ENCODE measurements at places on chromosomes 1 and 21. TPM values are rescaled to one million over a fixed set of nuclear protein-coding genes. Genes with fewer than 3 reads are reported as not detected.

GRCh38 chr21:45926281-45926680, 55.3 kb upstream of the COL6A1 start:
- DNase-seq, result no peak

DNA sequence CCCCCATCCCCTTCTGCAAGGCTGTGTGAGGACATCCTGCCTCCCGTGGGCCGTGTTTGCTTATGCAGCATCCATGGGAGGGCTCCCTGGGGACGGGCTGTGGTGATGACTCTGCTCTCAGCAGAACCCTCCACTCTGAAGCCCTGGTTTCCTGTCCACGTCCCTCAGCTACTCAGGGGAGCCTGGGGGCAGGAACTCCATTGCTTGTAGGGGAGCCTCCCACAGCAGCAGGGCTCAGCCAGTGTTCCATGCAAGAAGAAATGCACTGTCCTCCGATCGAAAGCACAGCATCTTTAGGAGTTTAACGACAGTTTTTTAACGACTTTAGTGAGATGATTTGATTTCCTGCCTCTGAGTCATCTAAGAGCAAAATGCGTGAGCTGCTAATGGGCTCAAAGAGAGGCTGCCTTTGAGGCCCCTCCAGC, 8.3 kb upstream of the KCNAB2 start:
- no peak for DNase-seq

Gene MYOC
- 7.6 TPM for polyA plus RNA-seq

GRCh38 chr1:11518016-11518701, 39.2 kb downstream of the DISP3 start:
- no peak for DNase-seq

Gene LRRC52
- not detected for polyA plus RNA-seq

DNA sequence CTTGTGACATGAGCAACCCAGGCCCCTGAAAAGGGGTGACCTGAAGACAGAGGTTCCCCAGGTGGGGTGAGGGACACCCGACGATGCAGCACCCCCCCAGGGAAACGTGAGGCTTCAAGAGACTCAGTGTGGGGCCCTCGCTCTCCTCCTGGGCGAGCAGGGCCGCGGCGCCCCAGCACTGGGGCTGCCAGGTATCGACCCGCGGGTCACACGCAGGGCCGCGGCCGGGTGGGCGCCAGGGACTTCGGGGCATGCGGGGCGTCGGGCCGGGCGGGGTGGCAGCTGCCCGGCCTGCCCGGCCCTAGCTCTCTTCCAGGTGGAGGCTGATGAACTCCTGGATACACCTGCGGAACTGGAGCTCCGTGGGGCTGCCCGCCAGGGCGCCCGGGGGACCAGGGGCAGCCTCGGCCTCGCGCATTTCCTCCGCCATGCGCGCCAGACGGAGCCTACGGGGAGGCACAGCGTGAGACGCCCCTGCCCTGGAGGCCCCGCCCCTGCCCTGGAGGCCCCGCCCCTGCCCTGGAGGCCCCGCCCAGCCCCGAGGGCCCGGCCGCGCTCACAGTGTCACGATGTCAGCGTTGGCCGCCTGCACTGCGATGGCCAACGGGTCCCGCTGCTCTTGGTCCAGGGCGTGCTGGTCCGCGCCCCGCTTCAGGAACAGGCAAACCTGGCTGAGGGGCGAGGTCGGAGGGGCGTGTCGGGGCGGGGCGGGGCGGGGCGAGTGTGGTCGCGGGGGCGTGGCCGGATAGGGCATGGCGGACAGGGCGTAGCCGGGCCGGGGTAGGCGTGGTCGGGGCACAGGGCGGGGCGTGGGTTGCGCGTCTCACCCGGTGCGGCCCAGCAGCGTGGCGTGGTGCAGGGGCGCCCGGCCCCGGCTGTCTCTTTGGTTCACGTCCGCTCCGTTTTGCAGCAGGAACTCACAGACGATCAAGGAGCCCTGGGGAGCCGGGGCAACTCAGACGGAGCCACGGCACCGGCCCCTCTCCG, 13.3 kb downstream of the SCNN1D start:
- DNase-seq, result no peak

Gene LRRC71
- polyA plus RNA-seq, result 0.81 TPM

GRCh38 chr1:14474856-14475255, 123.6 kb upstream of the KAZN start:
- DNase-seq, result no peak

Gene TMEM61
- not detected for polyA plus RNA-seq

Gene SPRR1B
- not detected for polyA plus RNA-seq

GRCh38 chr1:73033640-73034039, 751.3 kb upstream of the NEGR1 start:
- DNase-seq, result no peak

Gene GPR37L1
- polyA plus RNA-seq, result 0.06 TPM

- DNase-seq, result no peak
Observed at GRCh38 chr1:150875197-150876118, 941 bp downstream of the ARNT start.

Gene TTC22
- polyA plus RNA-seq, result 3.7 TPM

Gene PCNT
- 31.9 TPM for polyA plus RNA-seq

DNA sequence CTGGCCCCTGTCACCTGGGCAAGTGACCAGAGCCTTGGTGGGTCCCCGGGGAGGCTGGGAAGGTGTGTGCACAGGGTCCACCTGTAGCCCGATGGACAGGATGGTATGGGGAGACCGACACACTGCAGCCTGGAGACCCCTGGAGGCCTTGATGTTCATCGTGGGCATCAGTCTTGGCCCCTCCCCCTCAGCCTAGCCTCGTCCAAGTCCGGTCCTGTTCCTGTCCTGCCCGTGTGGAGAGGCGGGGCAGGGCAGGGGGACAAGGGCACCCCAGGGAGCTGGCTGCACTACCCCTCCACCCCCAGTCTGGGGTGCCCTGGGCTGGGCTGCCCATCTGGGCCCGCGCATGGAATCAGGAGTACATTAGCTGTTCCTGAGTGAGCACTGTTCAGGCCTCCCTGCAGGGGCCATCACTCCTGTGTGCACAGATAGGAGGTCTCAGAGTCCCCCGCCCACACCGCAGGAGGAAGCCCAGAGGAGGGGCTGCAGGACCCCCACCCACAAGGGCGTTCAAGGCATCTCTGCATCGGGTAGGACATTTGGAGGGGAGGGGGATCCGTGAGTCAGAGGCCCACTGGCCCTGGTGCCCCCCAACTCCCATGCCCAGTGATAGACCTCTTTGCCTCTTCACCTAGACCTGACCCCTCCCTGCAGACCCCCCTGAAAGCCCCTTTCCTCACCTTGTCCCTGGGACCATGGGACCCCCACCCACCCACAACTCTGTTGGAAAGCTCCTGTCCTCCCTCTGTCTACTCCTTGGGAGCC, 63.2 kb downstream of the WNT9A start:
- no peak for DNase-seq

DNA sequence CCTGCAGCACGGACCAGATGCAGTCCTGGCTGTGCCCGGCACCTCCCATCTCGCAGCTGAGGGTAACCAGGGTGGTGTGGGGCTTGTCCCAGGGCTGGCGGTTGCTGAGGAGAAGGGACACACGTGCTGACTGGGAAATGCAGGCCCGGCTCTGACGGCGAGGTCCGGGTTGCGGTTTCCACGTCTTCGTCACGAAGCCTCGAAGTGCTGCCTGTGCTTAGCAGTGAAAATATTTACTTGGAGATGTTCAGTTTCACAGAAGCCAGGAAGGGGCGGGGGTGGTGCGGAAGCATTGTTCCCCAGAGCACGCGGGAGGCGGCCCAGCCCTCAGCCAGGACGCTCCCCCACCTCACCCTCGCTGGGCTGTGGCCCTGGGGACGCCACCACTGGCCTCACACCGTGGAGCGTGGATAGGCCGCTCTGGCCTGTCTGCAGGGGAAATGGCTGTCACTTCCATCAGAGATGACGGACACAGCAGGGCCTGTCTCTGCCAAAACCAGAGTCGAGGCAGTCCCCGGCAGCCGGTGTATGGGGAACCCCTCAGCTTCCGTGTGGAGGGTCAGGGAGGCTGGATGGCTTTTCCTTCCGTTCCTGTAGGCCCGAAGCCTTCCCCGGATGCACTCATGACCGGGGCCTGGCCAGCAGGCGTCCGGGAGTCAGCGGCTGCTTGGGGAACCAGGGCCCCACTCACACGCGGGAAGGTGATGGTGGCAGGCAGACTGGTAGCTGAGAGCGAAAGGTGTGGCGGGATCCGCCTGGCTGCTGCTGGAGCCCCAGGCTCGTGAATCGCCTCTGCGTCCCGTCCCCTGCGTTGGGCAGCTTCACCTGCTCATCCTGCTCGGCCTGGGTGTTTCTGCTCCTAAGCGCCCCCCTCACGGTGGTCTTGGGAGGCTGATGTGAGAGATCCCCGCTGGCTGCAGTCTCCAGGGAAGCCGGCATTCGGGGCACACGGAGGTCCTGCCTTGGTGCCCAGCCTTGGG, 14.7 kb upstream of the POFUT2 start:
- DNase-seq, result no peak

GRCh38 chr1:228043281-228043848, 36.6 kb downstream of the WNT3A start:
- no peak for DNase-seq

DNA sequence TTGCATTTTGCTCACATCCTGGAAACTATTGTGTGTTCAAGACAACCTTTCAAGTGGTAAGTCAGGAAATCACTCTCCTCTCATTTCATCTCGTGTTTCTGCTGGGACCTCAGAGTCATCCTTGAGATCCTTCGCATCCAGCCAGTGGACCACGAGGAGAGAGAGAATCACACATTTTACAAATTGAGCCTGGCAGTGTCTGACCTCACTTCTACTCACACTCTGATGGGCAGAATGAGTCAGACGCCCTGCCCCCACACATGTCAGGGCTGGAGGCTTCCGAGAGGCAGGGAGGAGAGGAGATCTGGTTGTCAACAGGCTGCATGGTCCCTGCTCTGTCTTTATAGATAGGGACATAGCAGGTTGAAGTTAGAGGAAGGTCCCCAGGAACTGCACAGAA, 509.7 kb downstream of the AJAP1 start:
- no peak for DNase-seq

Gene S100A14
- 133 TPM for polyA plus RNA-seq

Gene FAM151A
- polyA plus RNA-seq, result 0.31 TPM

GRCh38 chr1:183303901-183304300, 114.3 kb downstream of the NMNAT2 start:
- no peak for DNase-seq

Gene KIF17
- polyA plus RNA-seq, result 5.5 TPM

GRCh38 chr1:208110296-208110695, 133.9 kb downstream of the PLXNA2 start:
- no peak for DNase-seq
